CD4-positive, alpha-beta T cell treated with Interleukin-1 beta for 1 hour (primary cell): ENCODE measurements at places on chromosomes 12 and 14.

DNA sequence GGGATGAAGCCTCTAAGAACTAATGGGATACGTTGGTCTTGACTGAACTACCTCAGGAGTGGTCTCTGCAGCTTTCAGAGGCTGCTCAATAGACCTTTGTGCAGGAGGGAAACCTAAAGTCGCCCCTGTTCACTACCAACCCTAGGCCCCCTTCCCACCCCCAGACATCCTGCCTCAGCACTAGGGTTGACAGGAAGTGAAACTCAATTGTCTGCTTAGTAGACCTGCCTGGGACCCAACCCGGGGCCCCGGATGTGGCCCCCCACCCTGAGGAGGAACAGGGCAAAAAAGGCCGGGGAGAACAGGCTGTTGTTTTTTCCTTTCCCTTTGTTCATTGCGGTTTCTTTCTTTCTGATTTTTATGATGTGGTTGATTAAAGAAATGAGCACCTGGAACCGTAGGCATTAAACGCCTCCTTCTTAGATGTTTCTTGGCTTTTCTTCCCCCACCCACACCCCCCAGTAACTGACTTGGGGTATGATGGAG, 1.6 kb upstream of the DGKA start:
- DNase-seq = peak; percentile 88

- peak; percentile 36 for DNase-seq
These were observed 44.6 kb downstream of the SFSWAP start for GRCh38 chr12:131755305-131756113.

DNA sequence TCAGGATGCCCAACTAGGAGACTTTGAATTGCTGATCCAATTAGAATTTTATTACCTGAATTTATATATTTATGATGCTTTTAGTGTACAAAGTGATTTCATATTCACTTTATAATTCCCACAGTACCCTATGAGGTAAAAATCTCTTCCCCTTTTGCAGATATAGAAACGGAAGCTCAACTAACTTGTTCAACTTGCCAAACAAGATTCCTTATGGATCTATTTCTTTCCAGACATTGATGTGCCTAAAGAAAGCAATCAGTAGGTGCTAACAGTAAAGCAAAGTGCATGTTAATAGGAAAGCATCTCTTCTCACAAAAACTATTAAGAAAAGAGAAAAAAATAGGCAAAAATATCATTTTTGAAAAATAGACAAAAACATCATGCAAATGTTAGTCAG, 65.9 kb upstream of the PPP1R12A start:
- DNase-seq = no peak

- no peak for DNase-seq
These were observed 43.6 kb upstream of the KCNH5 start for GRCh38 chr14:63088865-63089264.

DNA sequence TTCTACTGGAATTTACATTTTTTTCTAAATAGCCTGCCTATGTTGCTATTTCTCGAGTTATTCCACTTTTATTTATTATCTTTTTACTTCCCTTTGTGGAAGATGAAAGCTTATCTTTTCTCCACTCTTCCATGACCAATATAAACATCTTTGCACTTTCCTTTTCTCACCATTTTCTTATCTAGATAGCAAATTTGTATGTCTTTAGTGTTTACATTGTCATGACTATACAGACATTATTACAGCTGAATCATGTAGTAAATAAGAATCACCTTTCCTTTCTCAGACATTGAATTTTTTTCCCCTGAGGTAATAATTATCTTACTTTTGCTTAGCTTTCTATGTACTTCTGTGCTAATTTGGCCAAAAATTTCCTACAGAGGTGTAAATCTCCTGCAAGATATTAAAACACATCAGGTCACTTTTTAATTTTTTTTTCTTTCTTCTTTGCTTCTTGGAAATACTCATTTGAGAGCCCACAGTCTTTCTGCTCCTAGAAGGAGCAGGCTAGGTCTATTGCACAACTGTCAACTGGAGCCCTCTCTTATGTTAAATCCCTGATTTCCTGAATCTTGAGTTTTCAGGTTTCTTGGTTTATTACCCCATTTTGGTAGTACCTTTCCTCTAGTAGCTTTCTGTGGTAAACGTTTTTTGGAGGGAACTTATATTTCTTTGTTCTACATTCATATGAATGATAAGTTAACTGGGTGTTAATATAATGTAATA, 109.0 kb upstream of the ATP2B1 start:
- no peak for DNase-seq

GRCh38 chr12:119122751-119123150, 56.0 kb upstream of the HSPB8 start:
- DNase-seq = no peak

- no peak for DNase-seq
These were observed 91.0 kb downstream of the GRIP1 start for GRCh38 chr12:66587912-66588311.

DNA sequence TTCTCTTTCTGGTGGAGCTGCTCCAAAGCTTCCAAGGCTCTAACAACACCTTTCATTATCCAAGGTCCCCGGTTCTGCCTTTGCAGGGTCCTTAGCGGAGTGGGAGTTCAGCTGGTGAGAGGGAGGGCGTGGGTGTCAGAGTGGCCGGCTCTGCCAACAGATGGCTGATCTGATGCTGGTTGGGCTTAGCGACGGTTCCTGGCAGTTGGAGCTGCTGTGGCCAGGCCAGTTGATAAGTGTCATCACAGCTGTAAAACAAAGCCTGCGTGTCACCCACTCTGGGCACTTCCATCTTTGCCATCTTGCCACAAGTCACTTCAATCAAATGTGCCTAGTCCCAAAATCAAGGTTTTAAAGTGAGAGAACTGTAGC, 36.3 kb downstream of the RIN3 start:
- no peak for DNase-seq

- no peak for DNase-seq
These were observed 359.8 kb downstream of the BTG1 start for GRCh38 chr12:91785655-91786498.

DNA sequence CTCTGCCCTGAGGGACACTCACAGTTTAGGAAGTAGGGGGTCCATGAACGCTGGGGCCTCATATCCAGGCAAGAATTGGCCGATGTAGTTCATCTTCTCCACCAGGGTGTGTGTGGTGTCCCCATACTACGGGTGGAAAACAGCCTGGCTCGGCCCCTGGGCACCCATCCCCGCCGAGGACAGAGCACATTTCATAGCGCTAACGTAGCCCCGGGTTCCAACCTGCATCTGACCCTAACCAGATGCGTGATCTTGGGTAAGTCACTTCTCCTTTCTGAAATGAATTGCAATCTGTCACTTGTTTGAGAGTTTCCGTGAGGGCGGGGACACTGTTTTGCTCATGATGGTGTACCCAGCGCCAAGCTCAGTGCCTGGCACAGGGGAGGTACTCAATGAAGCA, 9.0 kb downstream of the HPD start:
- DNase-seq = no peak

DNA sequence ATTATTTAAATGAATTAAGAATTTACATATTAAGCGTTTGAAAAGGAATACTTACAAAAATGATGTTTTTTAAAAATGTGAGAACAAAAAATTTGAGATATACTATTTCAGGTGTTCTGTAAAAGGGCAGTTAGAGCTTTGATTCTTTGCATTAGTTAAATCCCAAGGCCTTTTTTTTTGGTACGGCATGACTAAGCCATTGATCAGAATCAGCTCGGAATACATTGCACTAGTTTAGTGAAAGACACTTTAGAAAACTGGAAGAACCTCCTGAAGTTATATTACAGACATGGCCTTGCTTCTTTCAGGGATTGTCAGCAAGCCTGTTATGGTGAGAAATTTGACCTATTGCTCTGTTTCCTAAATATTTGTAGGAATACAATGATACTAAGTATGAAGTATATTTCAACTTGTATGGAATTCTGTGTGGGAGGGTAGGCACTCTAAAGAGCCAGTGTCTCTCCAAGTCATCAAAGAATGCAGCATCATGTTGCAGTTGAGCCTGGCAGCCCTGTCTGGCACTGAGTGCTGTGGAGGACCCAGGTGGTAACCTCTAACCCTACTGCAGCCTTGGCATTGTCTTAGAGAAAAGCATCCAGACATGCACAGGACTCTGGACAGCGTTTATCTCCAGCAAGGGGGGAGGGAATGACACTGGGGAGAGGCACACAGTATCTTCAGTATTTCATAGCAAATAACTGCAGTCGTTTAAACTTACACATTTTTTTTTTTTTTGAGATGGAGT, 1.5 kb downstream of the KLC1 start:
- no peak for DNase-seq

GRCh38 chr12:52828156-52828555, 6.0 kb downstream of the KRT79 start:
- no peak for DNase-seq

DNA sequence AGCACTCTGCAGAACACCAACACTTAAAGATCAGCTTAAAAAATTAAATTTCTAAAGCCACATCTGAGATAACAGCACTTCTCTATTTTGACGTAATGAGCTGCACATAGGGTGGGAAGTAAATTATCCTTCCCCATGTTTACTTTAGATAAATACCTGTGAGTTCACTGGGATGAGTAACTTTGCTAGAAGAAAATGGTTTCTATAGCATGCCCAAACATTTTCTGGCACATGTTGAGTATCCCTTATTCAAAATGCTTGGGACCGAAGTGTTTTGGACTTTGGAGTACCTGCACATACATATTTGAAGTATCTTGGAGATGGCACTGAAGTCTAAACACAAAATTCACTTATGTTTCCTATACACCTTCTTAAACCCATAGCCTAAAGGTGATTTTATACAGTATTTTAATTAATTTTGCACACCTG, 6.6 kb downstream of the SLC38A2 start:
- DNase-seq = no peak

GRCh38 chr12:71639341-71639760, 24.3 kb downstream of the ZFC3H1 start:
- DNase-seq = no peak

DNA sequence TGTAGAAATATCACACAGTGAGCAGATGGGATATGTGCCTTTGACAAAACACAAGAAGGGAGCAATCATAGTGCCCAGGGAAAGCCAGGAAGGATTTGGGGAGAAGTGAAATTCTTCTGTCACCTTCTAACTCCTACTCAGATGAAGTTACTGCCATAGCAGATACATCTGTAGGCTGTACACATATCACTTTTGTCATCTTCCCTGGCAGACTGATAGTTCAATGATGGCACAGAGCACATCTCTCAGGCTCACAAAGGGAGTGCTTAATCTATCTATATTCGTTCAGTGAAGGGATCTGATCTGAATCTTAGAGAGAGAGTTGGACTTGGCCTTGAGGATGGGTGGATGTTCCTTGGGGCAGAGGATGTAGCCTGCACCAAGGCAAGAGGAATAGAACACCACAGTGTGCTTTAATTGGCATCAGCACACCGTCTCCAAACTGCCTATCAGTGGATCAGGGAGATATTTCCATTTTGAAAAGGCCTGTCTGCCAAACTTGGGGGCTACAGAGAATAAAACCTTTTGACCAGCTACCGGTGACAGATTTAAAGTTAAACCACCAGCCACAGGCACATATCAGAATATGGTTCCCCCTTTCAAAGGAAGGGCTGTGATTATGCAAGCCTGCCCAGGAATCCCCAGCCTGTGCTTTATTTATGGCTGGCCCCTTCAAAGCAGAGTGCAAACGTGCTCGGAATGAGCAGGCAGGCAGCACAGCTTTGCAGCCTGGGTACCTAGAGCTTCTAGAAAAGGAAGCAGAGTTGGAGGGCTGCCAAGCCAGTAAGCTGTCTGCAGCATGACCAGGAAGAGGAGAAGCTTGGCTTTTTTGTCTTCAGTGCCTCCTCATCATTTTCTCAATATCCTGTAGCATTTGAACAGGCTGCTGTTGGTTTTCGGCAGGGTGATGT, 165.5 kb upstream of the DYRK2 start:
- peak; percentile 75 for DNase-seq

- no peak for DNase-seq
These were observed 717.6 kb downstream of the FSCB start for GRCh38 chr14:43789458-43789857.

DNA sequence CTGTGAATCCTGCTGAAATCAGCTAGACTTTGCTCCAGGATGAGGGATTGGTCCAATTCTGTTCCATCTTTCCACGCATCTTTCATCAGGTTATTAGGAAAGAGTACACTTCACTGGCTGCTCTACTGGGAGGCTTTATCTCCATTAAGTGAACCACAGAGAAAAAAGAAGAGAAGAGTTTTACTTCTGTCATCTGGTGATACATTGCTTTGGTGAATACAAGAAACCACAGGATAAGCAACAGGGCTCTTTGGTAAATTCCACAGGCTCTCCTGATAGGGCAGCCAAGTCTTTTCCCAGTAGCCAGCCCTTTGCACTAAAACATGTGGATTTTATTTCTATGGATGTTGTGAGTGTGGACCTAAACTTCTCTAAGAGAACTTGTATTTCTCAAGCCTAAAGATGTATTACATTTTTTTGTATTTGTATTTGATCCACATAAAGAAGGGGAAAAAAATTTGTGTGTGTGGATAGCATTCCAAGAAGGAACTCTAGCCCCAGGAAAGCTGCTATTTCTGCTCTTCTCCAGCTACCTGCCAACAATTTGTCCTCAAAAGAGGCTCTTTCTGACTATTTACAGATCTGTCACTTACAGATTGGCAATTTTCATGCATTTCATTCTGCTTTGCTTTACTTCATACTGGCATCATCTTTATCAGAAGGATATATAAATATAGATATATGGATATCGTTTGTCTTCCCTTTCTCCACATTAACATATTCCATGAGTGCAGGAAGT, 1117.6 kb upstream of the TMEM132C start:
- DNase-seq = no peak

- DNase-seq = no peak
These were observed 4.6 kb downstream of the TEAD4 start for GRCh38 chr12:2963760-2964292.

DNA sequence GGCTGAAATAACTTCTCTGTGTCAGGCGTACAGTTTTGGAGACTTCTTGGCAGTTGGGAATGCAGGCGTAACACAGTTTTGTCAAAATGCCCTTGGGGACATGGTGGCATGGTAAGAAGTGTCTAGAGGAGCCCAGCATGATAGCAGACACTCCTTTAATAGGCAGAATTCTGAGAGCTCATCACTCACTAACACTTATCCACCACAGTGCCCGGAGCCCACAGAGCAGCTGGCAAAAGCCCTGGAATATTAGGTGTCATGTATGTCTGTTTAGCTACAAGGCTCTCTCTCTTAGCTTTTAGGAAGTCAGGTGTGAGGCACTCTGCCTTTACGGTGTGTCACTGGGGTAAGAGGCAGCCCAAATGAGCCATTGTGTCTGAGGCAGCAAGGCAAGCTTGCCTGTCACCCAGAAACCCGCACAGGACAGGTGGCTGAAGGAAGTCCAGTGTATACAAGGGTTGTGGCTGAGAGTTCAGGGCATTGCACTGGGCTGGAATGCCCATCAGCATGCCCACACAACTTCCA, 96.3 kb downstream of the ESRRB start:
- no peak for DNase-seq

DNA sequence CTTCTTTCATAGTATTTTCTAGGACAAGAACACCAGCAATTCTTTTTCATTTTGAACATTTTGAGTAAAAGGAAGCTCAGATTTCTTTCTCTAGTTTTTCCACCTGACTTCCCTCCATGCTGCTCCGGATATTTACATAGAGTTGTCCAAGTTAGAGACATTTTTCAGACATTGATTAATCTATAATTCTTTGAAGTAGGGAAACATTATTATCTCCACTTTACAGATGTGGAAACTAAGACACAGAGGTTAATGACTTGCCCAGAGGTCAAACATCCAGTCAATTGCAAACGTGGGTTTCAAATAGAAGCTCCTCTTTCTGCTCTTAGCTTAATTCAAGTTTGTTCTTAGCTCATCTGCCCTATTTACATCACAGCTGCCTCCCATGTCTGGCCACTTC, 138.3 kb downstream of the EGLN3 start:
- DNase-seq = no peak

GRCh38 chr12:54129028-54129903, 59.5 kb downstream of the SMUG1 start:
- DNase-seq = no peak

- no peak for DNase-seq
These were observed 42.0 kb upstream of the NUDT4 start for GRCh38 chr12:93335603-93336162.
